AG04450 (cell line): ENCODE measurements at places on chromosomes 1 and 21.

GRCh38 chr1:173661271-173661670, 8.4 kb downstream of the ANKRD45 start:
- no peak for DNase-seq

GRCh38 chr1:9429342-9429711, 109.9 kb upstream of the SLC25A33 start:
- DNase-seq, result no peak

GRCh38 chr1:225917536-225917935, 6.5 kb downstream of the PYCR2 start:
- no peak for DNase-seq

- no peak for DNase-seq
Observed at GRCh38 chr1:182259968-182260367, 131.6 kb downstream of the GLUL start.

- DNase-seq, result no peak
Observed at GRCh38 chr21:45634511-45635183, 8.9 kb upstream of the PCBP3 start.
